ENCODE measurements at places on chromosomes 5 and 9.

GRCh38 chr5:42840269-42840668, 28.6 kb upstream of the SELENOP start:
- DNase-seq: no peak

DNA sequence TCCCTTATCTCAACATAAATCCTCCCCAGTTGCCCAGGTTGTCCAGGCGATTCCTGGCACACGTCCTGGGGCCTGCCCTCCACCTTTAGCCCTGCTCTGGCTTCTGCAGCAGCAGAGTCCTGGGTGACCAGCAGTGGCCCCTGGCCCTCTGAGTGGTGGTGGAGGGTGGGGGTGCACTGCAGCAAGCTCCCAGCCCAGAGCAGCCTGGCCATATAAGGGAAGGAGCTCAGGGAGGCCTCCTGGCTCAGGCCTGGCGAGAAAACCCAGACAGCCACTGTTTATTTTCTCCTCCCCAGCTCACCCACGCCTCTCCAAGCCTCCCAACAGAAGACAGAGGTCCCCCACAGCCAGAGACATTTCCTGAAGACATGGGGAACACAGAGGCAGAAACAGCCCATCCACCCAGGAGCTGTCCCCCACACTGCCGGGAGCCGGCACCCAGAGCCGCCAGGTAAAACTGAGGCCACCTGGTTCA, 44.7 kb upstream of the IL17B start:
- no peak for DNase-seq

- DNase-seq: no peak
Measured at GRCh38 chr5:178201221-178201926, 3.0 kb upstream of the HNRNPAB start.

GRCh38 chr9:137455359-137455991, 3.7 kb downstream of the NSMF start:
- DNase-seq: no peak

GRCh38 chr5:10828241-10828640, 67.2 kb upstream of the DAP start:
- no peak for DNase-seq

DNA sequence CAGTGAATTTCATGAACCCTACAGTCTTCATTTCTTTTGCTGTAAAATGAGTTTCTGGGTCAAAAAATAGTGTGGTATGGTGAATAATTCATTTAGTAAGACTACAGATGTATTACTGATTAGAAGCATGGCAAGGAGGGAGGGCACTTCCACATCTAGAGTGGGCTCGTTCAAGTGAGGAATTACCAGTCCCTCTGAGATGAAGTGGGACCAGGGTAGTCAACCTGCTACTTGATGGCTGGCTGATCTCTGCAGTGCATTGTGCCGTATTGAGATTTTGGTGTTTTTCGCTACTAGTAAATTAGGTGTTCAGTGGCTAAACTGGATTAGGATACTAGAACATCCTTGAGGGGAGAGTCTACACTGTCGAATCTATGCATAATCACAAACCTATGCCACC, 10.8 kb downstream of the CDC37L1 start:
- DNase-seq: no peak

- no peak for DNase-seq
Measured at GRCh38 chr5:153187503-153187902, 303.0 kb upstream of the GRIA1 start.

DNA sequence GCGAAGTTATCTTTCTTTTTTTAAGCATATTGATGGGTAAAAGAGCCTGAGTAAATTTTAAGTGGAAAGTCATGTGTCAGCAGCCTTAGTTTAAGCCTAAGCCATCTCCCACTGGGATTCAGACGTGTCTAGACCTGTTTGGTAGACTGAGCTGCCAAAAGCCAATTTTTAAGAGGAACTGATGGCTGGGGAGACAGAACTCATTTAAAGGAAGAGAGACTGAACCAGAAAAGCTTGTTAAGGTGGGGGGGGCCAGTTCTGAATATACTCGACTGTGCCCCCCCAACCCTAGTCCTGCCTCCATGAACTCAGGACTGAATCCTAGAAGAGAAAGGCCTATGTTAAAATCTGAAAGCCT, 58.3 kb upstream of the PLPP1 start:
- DNase-seq: no peak

DNA sequence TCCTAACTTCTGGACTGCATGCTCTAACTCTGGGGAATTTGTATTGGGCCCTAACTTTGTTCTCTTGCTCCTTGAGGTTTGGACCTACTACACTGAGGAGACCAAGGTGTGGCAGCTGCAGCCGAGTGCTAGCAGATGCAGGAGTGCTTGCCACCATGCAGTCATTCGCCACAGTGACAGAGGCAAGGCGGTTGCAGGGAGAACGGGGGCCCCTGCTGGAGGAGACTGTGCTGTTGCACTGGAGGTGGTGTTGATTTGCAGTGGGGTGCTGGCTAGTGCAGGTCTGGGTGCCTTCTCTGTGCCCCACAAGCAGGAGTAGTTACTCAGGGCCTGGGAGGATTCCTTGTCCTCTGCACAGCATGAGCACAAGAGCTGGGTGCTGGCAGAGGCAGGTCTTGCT, 22.4 kb upstream of the DIRAS2 start:
- no peak for DNase-seq

All from CD4-positive, alpha-beta T cell treated with Interleukin-2 at 100 ng/mL for 4 hours (primary cell).